ENCODE measurements at places on chromosomes 5 and 9.

DNA sequence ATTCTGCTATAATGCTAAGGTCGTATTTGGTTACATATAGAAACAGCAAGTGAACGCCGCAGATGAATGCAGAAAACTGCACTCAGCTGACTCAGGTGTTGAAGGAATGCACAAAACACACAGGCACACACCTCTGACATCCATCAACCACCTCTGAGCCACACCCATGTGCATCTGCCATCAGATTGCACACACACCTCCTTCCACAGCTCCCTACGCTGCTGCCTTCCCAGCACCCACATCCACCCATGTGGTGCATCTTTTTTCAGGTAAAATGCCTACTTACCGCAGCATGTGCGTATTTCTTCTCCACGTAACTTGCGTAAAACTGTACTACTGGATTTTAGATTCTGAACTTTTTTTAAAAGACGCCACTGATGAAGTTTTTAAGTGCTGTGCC lies 7.1 kb downstream of the STK10 start:
- DNase-seq = no peak

- DNase-seq = no peak
These were observed 63.7 kb upstream of the IER5L start for GRCh38 chr9:129241725-129242124.

DNA sequence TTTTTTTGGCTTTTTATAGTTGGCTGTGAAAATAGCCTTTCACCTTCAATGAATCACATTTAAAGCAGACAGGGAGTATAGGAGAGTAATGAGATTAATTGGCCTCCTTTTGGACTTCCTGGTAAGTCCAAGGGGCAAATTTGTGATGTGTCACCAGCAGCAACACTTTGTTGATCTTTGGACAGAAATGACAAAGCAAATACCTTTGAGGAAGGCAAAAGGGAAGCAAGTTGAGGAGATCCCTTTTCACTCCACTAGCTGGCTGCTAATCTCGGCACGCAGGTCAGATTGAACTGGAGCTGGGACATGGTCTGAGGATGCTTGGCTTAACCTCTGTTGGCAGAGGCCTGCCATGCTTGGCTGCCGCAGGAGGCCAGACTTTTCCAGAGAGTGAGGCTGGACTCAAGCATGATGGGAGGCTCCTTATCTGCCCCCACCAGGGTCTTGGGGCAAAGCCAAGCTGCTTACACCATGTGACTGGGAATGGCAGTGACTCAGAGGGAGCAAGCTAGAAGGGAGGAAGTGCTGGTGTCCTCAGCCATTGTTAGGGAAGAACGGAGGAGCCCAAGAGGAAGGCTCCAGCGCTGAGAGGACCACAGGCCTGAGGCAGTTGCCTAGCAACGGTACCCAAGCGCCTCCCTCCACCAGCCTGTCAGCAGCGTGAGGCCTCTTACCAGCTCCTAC lies 174.5 kb upstream of the MAP1B start:
- no peak for DNase-seq

GRCh38 chr9:26937816-26938371 lies 9.1 kb downstream of the PLAA start:
- no peak for DNase-seq

DNA sequence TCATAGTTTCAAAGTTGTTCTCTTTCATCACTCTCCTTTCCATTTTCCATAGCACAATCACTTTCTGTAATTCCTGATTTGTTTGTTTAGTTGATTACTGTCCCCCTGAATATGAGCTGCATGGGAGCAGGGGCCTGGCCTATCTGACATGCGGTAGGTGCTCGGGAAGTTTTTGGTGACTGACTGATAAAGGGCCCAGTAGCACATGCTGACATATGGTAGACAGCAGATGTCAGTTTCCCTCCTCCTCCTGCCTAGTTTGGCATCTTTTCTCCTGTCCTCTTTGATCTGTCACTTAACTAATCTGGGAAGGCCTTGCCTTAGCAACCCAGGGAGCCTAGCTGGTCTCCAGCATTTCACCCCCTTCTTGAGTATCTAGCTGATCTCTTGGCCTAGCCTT lies 14.4 kb downstream of the GALNT12 start:
- DNase-seq = no peak
